ENCODE measurements at places on chromosomes 3 and 15.

GRCh38 chr3:177601152-177601551 lies 403.9 kb upstream of the TBL1XR1 start:
- DNase-seq = no peak

DNA sequence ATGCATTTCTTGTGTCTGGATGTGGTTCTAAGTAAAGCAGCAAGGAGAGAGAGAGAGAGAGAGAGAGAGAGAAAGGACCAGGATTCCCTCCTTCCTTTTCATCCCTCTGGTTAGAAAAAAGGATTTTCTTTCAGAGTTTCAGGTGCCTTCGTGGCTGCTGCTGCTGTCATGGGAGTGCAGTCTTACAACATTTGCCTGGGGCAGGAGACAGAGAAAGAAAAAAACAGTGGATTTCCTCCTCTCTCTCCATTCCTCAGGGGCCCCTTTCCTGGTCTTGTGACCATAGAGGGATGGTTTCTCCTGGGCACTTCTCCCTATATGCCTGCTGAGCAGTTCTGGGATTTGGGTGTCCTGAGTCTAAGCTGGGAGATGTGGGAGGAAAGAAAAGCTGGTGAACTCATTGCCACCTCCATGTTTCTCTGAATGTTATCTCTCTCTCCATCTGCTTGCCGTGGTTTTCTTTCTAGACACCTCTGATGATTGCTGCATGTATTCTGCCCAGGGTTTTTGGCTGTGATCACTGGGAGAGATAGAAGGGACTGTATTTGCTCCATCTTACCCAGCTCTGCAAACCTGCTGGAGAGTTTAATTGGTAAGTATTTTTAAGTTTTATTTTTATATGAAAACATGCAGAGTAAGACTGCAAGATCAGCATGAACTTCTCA lies 142.4 kb upstream of the RGMA start:
- no peak for DNase-seq

DNA sequence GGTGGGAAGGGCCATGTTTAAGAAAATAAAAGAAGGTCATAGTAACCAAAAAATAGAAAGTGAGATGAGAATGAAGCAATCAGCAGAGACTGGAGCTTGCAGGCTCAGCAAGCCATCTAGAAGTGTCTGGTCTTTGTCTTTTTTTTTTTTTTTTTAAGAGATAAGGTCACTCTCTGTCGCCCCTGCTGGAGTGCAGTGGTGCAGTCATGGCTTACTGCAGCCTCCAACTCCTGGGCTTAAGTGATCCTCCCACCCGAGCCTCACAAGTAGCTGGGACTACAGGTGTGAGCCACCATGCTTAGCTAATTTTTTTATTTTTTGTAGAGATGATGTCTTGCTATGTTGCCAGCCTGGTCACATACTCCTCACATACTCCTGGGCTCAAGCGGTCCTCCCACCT lies 36.2 kb downstream of the GXYLT2 start:
- DNase-seq = no peak

- no peak for DNase-seq
Observed at GRCh38 chr3:53709860-53710674, 136.2 kb downstream of the CHDH start.

DNA sequence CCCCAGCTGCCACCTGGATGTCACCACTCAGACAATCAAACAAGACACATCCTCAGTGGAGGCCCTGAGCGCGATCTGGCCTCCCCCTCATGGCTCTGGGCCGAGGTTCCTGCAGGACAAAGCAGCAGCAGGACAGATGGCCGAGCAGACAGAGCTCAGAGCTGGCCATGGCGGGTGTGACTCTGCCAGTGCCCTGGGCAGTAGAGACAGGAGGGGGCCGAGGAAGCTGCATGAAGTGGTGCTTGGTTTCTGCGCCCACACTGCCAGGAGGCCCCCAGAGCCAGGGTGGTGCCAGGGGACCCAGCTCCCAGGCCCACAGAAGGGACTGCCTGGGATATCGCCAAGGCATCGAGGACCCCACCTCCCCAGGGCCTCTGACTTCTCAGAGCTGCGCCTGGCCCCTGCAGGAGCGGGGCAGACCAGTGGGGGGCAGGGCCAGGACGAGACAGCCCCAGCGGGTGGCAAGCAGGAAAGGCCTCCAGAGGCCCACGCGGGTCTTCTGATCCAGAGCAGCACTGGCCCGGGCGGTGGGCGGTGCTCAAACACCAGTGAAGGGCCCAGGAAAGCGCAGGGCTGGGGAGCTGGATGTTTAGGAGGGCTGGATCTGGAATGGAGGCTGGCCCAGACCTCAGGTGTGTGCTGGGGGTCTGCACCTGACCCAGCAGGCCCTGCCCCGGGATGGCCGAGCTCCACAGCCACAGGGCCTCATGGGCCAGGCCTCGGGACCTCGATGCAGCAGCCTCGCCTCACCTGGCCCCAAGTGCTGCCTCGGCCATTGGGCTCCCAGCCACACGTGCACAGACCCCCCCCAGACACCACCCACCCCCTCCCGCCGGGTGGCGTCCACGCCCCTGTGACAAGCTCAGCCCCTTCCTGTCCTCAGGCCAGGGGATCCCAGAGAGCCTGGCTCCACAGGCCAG lies 76.0 kb downstream of the GOLGA8G start:
- DNase-seq = no peak

- DNase-seq = peak; percentile 67
Observed at GRCh38 chr3:52253314-52254304, 8.1 kb downstream of the PPM1M start.

DNA sequence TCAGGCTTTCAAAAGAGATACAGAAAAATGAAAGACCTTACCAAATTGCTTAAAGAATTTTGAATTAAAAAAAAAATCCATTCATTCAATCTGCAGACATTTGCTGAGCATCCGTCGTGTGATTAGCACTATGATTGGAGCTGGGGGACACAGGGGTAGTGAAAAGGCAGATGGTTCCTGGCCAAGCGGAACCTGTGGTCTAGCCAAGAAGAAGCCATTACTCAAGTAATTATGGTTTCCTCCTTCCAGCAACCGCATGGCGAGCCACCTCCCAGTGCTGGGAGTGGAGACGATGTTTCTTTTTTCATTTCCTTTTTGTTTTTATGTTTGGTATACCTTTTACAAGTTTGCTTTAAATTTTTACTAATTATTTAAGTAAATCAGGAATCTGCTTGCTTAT lies 140.2 kb downstream of the CACNA2D3 start:
- no peak for DNase-seq

DNA sequence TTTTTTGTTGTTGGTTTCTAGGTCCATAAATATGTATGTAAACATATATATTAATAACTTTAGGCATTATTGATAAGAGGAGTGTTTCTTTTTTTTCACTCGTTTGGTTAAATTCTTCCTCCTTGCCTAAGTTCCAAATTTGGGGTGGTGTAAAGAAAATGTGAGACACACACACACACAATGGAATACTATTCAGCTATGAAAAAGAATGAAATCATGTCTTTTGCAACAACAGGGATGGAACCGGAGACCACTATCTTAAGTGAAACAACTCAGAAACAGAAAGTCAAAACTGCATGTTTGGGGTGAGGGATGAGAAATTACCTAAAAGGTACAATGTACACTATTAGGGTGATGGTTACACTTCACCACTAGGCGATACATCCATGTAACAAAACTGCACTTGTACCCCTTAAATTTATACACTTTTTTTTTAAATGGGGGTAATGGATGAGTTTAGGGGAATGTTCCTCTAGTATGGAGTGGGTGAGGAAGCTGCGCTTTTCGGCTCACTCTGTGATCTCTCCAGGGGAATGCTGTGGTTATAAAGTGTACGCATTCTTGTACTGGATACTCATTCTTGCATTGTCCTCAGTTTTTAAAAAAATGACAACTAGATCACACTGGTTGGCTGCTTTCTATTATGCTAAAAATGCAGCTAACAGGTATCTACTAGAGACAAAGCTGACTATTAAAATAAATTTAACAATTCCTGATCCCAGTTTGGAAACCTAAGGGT lies 50.8 kb upstream of the PPARG start:
- no peak for DNase-seq

DNA sequence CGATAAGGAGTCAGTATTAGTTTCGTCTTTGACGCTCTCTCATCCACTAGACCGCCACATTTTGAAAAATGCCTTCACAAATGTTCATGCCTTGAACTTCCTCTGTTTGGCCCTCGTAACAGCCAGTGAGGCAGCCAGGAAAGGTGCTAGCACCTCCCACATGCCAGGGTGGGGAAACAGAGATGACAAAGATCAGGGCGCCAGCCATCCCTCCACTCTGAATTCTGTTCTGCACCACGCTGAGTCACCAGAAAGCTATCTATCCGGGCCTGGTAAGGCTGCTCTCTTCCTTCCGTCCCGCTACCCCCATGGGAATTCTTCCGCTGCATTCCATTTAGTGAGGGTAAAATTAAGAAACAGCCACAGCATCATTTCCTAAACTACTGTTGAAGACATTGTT lies 31.3 kb upstream of the BCL2L10 start:
- no peak for DNase-seq

DNA sequence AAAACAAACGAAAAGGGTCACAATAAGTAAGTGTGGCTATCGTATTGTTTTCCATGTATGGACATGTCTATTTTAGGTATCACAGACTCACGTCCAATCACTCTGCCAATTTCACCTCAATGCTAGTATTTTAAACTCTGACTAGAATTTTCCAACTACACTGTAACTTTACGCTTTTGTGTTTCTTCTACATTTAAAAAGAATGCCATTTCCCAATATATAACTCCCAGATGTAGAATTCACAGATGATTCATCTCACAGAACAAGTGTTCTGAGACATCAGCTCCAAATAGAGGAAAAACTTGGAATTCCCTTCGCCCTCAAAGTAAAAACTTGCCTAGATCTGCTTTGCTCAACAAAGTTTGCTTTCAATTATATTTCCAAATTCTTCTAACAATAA lies 14.2 kb downstream of the LRIG1 start:
- DNase-seq = no peak

GRCh38 chr3:194269610-194270145 lies 81.5 kb downstream of the CPN2 start:
- DNase-seq = no peak

- DNase-seq = no peak
Observed at GRCh38 chr3:125120379-125121122, 64.8 kb upstream of the HEG1 start.

- peak; percentile 67 for DNase-seq
Observed at GRCh38 chr15:39920510-39921273, 626 bp upstream of the GPR176 start.

DNA sequence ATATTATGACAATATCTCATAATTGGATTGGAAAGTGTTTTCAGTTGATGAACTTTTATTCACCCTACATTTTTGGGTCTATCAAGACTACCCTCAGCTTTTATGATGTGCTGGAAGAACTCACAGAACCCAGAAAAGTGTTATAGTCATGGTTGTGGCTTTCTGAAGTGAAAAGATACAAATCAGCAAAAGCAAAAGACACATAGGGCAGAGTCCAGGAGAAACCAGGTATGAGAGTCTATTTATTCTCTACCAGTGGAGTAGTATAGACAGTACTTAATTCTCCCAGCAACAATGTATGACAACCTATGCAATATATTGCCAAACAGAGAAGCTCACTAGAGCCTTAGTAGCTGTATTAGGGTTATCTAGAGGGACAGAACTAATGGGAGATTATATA lies 280.4 kb upstream of the TTC14 start:
- DNase-seq = no peak

DNA sequence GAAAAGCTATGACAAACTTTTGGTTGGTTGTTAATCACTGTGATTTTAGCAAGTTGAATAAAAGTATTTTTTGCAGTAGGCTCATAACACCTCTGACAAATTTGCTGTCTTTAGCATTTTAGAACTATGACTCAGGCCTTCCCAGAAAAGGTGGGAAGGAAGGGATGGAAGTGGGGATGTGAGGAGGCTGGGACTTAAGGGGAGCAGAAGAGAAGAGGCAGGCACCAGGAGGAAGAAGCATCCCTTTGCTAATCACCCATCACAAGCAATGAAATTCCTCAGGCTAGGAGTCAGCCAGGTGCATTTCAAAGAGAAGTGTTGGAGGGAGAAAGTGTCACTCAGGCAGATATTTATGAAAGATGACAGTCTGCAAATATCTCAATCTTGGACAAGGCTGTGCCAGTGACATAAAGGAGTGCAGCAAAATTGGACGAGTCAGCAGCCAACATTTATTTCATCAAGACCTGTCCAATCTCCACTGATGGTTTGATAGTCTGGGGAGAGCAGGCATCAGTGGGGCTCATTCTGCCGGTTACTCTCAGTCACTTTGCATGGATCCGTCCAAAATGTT lies 337.3 kb upstream of the ARRDC4 start:
- DNase-seq = no peak

DNA sequence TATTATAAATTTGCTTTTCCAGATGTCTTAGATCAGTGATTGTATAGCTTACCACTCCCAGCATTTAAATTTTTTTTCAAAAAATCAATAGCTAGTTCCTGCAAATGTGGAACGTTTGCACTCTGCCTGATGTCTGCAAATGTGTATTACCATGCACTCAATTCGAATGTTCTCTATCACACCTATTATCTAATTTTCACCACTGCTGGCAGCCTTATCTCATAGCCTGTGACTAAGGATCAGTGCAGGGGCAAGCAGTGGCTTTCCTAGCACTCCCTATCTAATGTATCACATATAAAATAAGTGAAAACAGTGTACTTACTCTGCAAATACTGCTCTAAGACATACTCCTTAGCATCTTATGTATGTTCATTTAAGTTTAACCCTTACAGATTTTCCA lies 196.3 kb upstream of the PLSCR5 start:
- DNase-seq = no peak

DNA sequence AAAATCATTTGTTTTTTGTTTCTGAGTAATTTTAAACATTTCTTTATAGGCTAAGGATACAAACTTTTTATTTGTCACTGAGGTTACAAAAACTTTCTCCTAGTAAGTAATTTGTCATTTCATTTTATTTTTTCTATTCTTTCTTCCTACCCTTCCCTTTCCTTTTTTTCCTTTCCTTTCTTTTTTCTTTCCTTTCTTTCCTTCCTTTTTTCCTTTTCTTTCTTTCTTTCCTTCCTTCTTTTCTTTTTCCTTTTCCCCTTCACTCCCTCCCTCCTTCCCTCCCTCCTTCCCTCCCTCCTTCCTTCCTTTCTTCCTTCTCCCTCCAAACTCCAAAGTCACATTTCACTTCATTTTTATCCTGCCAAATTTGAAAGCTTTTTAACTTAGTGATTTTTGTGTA lies 115.1 kb upstream of the FAN1 start:
- DNase-seq = no peak

DNA sequence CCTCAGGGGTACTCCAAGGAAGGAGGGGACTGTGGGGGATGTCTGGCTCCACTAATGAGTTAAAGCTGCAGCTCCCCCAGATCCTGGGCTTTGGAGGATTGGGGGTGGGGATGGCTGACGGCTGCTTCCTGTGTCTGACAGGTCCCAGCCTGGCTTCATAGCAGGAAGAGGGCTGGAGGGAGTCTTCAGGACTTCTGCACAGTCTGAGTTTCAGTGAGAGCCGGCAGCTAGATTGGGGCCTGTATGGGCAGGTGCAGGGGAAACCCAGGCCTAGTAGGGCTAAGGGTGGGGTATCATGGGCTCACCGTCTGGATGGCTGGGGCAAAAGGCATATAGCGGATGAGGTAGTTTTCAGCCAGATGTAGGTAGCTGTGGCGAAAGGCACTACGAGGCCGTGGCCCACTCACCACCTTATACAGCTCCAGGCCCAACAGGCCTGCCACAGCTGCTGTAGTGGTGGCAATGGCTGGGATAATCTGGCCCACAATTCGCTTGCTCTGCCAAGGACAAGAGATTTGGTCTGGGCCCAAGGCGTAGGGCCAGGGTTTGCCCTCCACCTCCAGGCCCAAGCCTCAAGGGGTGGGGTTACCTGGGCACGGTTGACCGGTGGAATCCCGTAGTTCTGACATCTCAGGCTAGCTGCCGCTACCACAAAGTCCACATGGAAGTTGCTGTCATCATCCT lies 4.5 kb downstream of the INKA1 start:
- no peak for DNase-seq

GRCh38 chr15:29805043-29805707 lies 17.1 kb downstream of the TJP1 start:
- no peak for DNase-seq

Data from activated CD8-positive, alpha-beta memory T cell treated with anti-CD3 and anti-CD28 coated beads for 1 hour (primary cell).